ENCODE measurements at places on chromosomes 13 and 19.

DNA sequence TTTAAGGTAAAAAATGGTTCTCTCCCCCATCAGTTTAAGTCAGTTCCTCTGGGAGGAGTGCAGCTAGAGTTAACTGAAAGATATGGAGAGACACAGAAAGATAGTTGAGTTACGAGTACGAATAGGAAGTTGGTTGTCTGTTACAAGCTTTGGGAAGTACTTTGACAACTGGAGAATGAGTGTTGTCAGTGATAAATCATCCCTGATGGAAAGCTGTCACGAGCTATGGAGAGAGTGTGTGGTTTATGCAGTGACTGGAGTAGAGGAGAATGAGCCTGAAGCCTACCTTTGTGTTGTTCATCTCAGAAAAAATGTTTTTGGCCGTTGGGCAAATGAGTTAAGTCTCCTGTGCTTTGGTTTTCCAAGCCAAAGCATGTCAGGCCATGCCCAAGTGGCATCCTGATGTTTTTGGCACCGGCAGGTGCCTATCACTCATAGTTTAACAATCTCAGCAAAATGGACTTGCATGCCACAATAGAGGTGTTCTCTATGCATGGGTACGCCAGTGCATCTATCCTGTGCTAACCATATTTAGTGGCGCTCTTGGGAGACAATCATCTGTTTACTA lies 350.2 kb downstream of the IRS2 start:
- H3K4me3 ChIP-seq = no peak overlapping the region
- H3K36me3 ChIP-seq = no peaks in the 10 kb centered on the region
- H3K4me1 ChIP-seq = no peaks in the 10 kb centered on the region
- no peak for DNase-seq
- no peaks in the 10 kb centered on the region for H3K27me3 ChIP-seq

DNA sequence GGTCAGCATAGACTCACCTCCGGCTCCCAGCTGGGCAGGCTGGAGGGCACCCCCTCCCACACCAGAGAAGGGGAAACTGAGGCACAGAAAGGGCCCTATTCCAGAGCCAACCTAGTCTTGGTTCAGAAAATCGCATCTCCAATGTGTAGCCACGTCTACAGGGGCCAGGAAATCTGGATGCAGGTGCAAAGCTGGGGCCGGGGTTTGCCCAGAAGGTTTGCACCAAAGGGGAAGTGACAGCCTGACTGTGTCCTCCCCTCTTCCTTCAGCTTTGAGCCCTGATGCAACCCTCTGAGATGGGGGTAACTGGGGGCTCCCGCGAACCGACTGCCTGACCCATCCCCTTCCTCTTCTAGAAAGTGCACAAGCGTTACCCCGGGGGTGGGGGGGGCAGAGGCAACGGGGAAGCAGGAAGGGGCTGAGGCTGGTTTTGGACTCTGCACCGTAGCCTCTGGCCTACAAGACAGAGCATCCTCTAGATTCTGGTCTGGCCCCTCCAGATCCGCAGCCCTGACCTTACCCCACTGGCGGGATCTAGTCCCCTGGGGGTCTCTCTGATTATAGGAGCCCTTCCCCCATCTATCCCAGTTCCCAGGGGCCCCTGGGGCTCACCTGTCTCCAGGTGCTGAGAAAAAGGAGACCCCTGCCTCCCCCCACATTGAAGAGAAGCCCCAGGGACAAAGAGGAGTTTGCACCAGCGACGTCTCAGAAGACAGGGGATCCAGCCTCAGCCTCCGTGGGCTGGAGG lies 1.1 kb upstream of the ONECUT3 start:
- peaks cover 49% of the 10 kb centered on the region for H3K27me3 ChIP-seq
- no peaks in the 10 kb centered on the region for H3K36me3 ChIP-seq
- no peak for DNase-seq
- no peak overlapping the region for H3K4me3 ChIP-seq

DNA sequence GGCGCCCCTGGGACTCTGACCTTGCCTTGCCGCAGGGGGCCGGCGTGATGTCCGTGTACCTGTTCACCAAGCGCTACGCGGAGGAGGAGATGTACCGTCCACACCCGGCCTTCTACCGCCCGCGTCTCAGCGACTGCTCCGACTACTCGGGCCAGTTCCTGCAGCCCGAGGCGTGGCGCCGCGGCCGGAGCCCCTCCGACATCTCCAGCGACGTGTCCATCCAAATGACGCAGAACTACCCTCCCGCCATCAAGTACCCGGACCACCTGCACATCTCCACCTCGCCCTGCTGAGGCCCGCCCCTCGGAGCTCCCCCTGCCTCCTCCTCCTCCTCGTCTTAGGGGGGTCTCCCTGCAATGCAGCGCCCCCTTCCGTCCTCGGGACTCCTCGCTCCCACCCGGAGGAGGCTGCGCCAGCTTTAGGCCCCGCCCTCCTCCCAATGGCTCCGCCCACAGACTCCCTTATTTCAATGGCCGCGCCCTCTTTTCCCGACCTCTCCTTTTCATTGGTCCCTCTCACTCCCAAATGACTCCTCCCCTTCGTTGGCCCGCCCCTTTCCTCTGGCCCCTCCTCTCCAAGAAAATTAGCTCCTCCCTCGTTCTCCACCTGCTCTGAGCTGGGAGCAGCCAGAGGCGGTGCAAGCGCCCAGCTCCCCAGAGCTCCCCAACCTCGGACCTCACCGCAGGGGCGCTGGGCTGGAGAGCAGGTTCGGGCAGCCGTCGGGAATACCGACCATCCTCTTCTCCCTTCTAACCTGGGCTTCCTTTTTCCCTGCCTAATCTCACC lies 20.5 kb upstream of the CACNG8 start:
- no peak for DNase-seq
- H3K4me3 ChIP-seq = no peak overlapping the region
- H3K36me3 ChIP-seq = no peaks in the 10 kb centered on the region

- H3K36me3 ChIP-seq = no peaks in the 10 kb centered on the region
- no peak overlapping the region for H3K4me3 ChIP-seq
- DNase-seq = no peak
Observed at GRCh38 chr13:48831248-48831647, 144.5 kb upstream of the FNDC3A start.

- no peaks in the 10 kb centered on the region for H3K27me3 ChIP-seq
- H3K4me3 ChIP-seq = no peak overlapping the region
- H3K27ac ChIP-seq = no peak overlapping the region
- DNase-seq = no peak
- H3K4me1 ChIP-seq = no peaks in the 10 kb centered on the region
- H3K36me3 ChIP-seq = no peaks in the 10 kb centered on the region
Observed at GRCh38 chr19:13401388-13401787, 104.9 kb downstream of the CACNA1A start.

- no peak for DNase-seq
- H3K36me3 ChIP-seq = no peaks in the 10 kb centered on the region
- H3K4me3 ChIP-seq = no peak overlapping the region
- H3K27ac ChIP-seq = no peak overlapping the region
Observed at GRCh38 chr13:111489301-111489700, 168.9 kb downstream of the TEX29 start.

DNA sequence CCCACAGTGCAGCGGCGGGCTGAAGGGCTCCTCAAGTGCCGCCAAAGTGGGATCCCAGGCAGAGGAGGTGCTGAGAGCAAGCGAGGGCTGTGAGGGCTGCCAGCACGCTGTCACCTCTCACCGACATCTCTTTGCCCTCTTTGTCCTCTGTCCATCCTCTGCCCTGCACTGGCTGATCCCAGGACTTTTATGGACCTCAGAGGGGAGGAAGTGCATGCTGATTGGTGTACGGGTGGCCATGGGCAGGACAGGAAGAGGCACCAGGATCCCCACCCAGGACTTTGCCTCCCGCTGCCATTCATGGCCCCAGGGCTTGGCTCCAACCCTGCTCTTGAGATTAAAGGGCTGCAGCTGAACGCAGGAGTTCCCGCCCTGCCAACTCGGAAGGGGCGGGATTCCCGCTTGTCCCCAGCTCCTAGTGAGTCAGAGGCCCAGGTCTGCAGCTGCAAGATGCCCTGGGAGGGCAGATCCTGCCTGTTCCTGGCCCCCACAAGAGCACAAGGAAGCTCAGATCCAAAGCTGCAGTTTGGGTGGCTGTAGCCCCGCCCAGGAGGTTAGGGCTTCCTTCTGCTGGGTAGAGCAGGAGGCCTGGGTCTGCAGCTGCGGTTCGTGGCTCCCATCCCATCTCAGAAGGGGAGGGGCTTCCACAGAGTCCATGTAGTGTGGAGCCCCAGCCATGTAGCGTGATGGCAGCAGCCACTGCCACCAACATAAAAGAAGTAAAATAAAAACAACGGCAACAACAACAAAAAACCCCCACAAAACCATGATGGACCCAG lies 1716.7 kb downstream of the SLITRK1 start:
- no peak overlapping the region for H3K4me3 ChIP-seq
- H3K27me3 ChIP-seq = no peaks in the 10 kb centered on the region
- H3K4me1 ChIP-seq = no peaks in the 10 kb centered on the region
- no peak for DNase-seq
- H3K36me3 ChIP-seq = no peaks in the 10 kb centered on the region
- H3K27ac ChIP-seq = no peak overlapping the region

- no peaks in the 10 kb centered on the region for H3K4me1 ChIP-seq
- H3K4me3 ChIP-seq = no peak overlapping the region
- H3K27ac ChIP-seq = no peak overlapping the region
- no peaks in the 10 kb centered on the region for H3K36me3 ChIP-seq
Observed at GRCh38 chr13:51785712-51786424, 18.1 kb downstream of the DHRS12 start.

DNA sequence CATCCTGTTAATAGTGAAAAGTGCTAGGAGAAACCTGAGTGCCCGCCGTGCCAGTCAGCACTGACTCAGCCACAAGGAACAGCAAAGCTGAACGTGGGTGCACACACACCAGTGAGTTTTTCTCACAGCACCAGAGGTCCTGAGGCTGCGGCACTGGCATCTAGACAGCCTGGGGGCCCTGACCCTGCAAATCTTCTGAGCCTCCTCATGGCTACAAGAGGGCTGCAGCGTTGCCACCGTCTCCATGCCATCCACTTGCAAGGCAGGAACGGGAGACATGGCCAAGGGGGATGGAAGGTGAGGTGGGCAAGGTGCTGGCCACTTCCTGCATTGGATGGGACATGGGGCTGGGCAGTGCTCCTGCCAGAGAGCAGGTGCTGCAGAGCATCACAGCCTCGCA lies 211.2 kb upstream of the SOX1 start:
- no peak overlapping the region for H3K4me3 ChIP-seq
- H3K4me1 ChIP-seq = no peaks in the 10 kb centered on the region
- H3K36me3 ChIP-seq = no peaks in the 10 kb centered on the region
- H3K27me3 ChIP-seq = no peaks in the 10 kb centered on the region
- no peak for DNase-seq

DNA sequence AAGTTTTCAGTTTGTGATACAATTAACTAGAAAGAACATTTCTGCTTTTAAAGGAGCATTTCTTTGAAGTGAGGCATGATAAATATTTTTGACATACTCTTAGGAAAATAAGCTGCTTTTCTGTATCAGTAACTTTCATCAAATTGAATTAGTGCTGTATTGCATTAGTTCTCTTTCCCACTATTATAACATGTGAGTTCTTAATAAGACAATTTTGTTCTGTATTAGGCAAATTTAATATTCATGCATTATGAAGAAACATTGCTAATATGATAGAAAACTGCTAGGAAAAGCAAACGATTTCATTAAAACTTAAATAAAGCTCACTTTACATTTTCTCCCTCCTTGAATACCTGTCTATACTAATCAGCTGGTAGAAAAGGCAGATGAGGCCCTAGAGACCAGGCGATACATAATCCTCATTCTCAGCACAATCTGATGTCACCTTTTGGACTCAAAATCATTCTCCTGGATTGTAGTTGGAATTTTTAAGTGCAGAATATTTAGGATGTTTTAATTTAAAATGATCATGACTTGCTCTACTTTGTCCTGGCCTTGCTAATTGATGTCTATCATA lies 1636.8 kb downstream of the PCDH9 start:
- no peak for DNase-seq
- H3K27ac ChIP-seq = no peak overlapping the region
- H3K4me3 ChIP-seq = no peak overlapping the region

- H3K27me3 ChIP-seq = no peaks in the 10 kb centered on the region
- H3K27ac ChIP-seq = no peak overlapping the region
Observed at GRCh38 chr13:98541191-98541590, 35.7 kb downstream of the STK24 start.

DNA sequence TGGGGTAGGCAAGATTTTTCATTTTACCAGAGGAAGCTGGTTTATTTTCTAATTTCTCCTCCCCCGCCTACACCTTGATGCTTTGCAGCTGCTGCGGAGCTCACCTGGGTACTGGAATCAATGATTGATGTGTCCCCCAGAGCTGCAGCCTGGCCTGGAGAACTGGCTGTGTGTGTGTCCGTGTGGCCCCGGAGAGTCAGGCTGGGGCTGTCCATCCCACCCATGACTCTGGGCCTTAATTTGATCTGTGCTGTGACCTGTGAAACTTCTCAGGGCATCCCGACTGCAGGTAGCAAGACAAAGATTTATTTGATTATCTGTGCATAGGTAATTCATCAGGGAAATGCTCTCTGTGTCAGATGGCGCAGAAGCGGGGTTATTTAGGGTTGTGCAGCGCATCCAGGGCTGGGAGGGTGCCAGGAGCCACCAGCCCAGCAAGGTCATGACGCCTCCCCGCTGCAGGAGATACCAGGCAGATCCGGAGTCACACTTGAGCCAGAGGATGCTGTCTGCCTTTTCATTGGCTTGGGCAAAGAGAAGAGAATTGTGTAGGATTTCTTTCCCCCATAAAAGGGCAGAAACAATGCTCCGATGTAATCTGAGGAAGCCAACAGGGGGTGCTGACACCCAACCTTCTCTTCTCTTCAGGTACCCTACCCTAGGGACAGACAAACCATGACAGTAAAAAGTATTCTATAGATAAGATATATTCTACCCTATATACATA lies 346.6 kb downstream of the TSHZ3 start:
- no peak overlapping the region for H3K27ac ChIP-seq
- no peaks in the 10 kb centered on the region for H3K27me3 ChIP-seq
- no peak overlapping the region for H3K4me3 ChIP-seq
- no peaks in the 10 kb centered on the region for H3K4me1 ChIP-seq
- no peak for DNase-seq
- H3K36me3 ChIP-seq = no peaks in the 10 kb centered on the region

DNA sequence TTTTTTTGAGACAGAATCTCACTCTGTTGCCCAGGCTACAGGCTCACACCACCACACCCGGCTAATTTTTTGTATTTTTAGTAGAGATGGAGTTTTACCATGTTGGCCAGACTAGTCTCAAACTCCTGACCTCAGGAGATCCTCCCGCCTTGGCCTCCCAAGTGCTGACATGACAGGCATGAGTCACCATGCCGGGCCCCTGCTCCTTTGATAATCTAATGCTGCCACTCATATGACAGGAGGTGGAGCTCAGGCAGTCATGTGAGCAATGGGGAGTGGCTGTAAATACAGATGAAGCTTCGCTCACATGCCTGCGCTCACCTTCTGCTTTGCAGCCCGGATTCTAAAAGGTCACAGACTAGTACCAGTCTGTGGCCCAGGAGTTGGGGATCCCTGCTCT lies 25.1 kb downstream of the ARHGEF18 start:
- H3K4me1 ChIP-seq = no peaks in the 10 kb centered on the region
- H3K27ac ChIP-seq = no peak overlapping the region
- H3K4me3 ChIP-seq = no peak overlapping the region
- H3K36me3 ChIP-seq = no peaks in the 10 kb centered on the region
- DNase-seq = no peak
- H3K27me3 ChIP-seq = no peaks in the 10 kb centered on the region

- peak overlapping the region; percentile 54 for H3K27ac ChIP-seq
- peaks cover 6% of the 10 kb centered on the region for H3K4me1 ChIP-seq
- H3K27me3 ChIP-seq = no peaks in the 10 kb centered on the region
- no peak for DNase-seq
- no peaks in the 10 kb centered on the region for H3K36me3 ChIP-seq
- no peak overlapping the region for H3K4me3 ChIP-seq
Observed at GRCh38 chr13:26561651-26562511, 4.4 kb downstream of the WASF3 start.

- H3K4me1 ChIP-seq = peaks cover 5% of the 10 kb centered on the region
- no peaks in the 10 kb centered on the region for H3K36me3 ChIP-seq
- DNase-seq = no peak
- H3K27me3 ChIP-seq = no peaks in the 10 kb centered on the region
Observed at GRCh38 chr13:98622931-98623331, 46.0 kb upstream of the STK24 start.

All from ascending aorta (tissue), 2 donors.